ENCODE measurements at places on chromosomes 2 and 18. TPM values are rescaled to one million over a fixed set of nuclear protein-coding genes. Genes with fewer than 3 reads are reported as not detected.

The CASP10 gene
- 8.2 TPM for total RNA-seq

The SIX2 gene
- not detected for total RNA-seq

The ALPG gene
- not detected for total RNA-seq

The DYNAP gene
- total RNA-seq, result not detected

The KCNG2 gene
- not detected for total RNA-seq

DNA sequence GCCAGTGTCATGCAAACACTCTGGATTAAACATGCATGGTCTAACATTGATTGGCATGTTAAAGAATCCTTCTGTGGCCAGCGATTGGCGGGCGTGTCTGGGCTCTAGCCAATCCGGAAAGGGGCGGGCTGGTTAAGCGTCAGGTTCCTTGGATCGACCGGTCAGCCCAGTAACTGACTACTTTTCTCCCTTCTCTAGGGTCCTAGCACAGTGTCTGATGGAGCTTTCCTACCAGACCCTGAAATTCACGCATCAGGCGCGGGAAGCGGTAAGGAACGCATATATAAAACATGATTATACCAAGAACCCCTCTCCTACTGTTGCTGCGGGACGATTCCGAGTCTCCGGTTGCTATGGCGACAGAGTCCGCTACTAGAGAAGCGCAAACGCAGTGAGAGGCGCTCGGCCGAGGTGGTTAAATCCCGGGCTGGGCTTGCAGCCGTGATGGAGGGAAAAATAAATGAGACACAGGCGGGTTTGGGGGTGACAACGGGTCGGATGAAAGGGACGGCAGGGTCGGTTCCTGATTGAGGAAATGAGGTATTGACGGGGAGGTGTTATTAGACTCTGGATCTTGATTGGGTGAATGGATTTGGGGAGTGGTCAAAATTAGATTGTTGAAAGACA, 29.4 kb downstream of the KATNAL2 start:
- peak; percentile 72 for DNase-seq
- no peaks in the 10 kb centered on the region for H3K36me3 ChIP-seq

- no peak overlapping the region for H3K4me3 ChIP-seq
- H3K4me1 ChIP-seq, result peaks cover 6% of the 10 kb centered on the region
- H3K36me3 ChIP-seq, result no peaks in the 10 kb centered on the region
- no peaks in the 10 kb centered on the region for H3K27me3 ChIP-seq
- H3K27ac ChIP-seq, result no peak overlapping the region
Observed at GRCh38 chr2:224613543-224614286, 28.6 kb upstream of the CUL3 start.

DNA sequence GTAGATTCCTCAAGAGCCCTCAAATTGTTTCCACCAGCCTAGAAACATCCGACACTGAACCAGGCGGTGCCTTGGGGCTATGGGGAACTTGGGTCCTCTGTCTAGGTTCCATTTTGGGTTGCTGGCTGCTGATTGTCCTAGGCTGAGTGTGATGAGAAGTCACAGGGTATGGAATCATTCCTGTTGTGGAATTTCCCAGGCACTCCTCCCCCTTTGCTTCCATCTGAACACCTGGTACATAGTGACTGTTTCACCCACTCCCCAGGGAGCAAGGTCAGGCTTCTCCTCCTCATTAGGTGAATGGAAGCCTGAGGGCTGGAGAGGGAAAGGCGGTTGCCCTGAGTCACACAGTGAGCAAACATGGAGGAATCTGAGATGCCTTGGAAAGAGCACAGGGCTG, 4.5 kb downstream of the KIF3C start:
- H3K4me1 ChIP-seq, result no peaks in the 10 kb centered on the region
- no peak for DNase-seq
- no peaks in the 10 kb centered on the region for H3K36me3 ChIP-seq
- H3K27me3 ChIP-seq, result no peaks in the 10 kb centered on the region

DNA sequence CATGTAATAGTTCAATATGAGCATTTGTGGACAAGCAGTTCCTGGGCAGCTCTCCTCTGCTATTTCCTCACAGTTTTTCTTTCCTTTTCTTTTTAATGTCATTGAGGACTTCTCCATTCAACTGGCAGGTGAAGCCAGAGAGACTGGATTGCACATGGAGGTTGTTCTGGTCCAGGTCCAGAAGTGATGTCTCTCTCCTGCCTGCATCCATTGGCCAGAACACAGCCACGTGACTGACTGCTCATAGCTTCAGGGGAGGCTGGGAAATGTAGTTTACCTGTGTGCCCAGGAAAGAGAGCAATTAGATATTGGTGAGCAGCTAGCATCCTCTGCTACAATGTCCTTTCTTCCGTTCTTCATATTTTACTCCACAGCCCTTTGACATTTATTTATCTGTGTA, 20.2 kb upstream of the ADAM23 start:
- H3K27ac ChIP-seq, result no peak overlapping the region
- no peaks in the 10 kb centered on the region for H3K4me1 ChIP-seq
- no peak overlapping the region for H3K4me3 ChIP-seq
- H3K27me3 ChIP-seq, result no peaks in the 10 kb centered on the region
- H3K36me3 ChIP-seq, result no peaks in the 10 kb centered on the region

DNA sequence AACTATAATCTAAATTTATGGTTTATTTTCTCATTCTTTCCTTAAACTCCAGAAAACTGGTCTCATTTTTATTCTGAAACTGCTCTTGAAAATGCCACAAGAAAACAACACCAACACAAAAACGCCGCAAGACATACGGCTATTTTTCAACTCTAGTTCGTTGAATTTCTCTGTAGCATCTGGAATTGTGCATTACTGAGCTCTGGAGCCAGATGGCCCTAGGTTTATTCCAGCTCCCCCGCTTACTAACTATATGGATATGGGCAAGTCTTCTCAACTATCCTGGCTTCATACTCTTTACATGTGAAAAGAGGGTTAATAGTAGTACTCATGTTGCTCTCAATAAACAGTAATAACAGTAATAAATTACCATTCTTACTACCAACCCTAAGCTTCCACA, 19.9 kb downstream of the FAM98A start:
- H3K27ac ChIP-seq, result no peak overlapping the region
- DNase-seq, result no peak
- no peak overlapping the region for H3K4me3 ChIP-seq
- no peaks in the 10 kb centered on the region for H3K36me3 ChIP-seq

GRCh38 chr18:70422391-70422965, 133.6 kb downstream of the SOCS6 start:
- DNase-seq, result no peak
- H3K27ac ChIP-seq, result peak overlapping the region; percentile 43
- no peaks in the 10 kb centered on the region for H3K36me3 ChIP-seq
- no peaks in the 10 kb centered on the region for H3K27me3 ChIP-seq
- no peak overlapping the region for H3K4me3 ChIP-seq

DNA sequence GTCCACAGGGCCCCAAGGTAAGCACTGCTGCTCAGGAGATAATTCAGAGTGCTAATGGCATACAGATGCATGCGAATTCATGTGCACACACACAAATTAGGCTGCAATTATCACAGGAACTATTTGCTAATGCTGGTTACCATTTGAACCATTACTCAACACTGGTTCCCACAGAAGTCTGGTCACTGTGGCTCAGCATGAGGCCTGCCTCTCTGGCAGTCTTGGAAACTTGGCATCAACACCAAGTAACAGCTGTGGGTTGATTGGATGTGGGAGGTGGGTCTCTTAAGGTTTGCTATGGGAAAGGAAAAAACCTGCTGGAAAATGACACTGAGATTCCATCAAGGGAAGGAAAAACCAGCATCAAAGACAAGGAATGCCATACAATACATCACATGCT, 105.0 kb downstream of the CELF4 start:
- no peaks in the 10 kb centered on the region for H3K4me1 ChIP-seq
- no peaks in the 10 kb centered on the region for H3K36me3 ChIP-seq
- no peak for DNase-seq

DNA sequence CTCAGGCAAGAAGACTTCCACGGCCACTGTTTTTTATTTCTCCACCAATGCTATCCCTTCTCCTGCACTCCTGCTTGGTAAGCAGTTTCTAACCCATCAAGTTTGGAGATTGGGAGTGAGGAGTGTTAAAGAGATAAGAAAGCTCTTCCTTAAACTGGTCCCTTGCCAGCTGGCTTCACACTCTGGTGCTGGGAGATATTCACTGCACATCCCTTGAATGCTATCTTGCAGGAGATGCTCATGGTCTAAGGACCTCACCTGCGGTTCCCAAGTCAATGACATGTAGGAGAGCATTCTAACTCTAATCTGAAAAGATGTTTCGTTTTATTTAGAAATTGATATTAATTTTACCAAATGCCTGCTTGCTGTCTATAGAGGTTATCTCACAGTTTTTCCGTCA, 28.2 kb upstream of the CYRIA start:
- no peak overlapping the region for H3K4me3 ChIP-seq
- H3K36me3 ChIP-seq, result no peaks in the 10 kb centered on the region
- no peak for DNase-seq
- H3K4me1 ChIP-seq, result no peaks in the 10 kb centered on the region
- no peak overlapping the region for H3K27ac ChIP-seq
- H3K27me3 ChIP-seq, result no peaks in the 10 kb centered on the region

- peak overlapping the region; percentile 98 for H3K27ac ChIP-seq
- H3K4me3 ChIP-seq, result peak overlapping the region; percentile 73
- DNase-seq, result peak; percentile 88
- H3K27me3 ChIP-seq, result no peaks in the 10 kb centered on the region
Observed at GRCh38 chr18:44679056-44679913, 1.4 kb upstream of the SETBP1 start.

- no peaks in the 10 kb centered on the region for H3K4me1 ChIP-seq
- no peaks in the 10 kb centered on the region for H3K36me3 ChIP-seq
- no peaks in the 10 kb centered on the region for H3K27me3 ChIP-seq
- H3K4me3 ChIP-seq, result no peak overlapping the region
- DNase-seq, result no peak
- no peak overlapping the region for H3K27ac ChIP-seq
Observed at GRCh38 chr2:155308367-155309009, 610.0 kb downstream of the KCNJ3 start.

DNA sequence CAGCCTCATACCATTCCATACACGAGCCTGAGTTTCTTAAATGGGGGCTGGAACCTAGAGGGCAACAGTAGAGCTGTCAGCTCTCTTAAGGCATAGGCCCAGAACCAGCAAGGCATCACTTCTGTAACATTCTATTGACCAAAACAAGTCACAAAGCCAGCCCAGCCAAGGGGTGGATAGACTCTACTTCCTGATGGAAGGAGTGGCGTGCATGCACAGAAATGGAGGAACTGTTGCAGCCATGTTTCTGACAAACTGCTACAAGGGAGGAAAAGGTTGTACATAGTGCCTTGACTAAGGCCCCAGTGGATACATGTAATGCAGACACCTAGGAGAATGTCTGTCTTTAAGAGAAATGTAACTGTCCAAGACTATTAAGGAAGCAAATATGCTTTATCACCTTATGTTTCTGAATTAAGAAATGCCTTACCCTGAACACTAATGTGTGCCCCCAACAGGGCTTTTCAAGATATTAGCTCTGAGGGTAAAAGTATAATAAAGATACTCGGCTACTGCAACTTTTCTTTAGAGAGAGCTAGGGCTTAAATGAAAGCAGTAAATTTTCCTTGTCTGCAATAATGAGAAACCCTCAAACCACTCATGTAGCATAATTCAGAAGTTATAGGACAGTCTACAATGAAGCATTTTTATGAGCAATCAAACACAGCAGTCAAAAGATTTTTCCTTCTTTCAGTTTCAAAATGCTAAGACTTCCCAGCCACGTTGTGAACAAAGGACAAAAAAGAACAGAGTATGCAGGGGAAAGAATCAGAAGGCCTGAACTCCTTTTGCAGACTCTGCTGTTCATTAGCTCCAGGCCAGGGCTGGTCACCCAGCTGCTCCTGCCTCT, 35.1 kb upstream of the CDC42EP3 start:
- no peaks in the 10 kb centered on the region for H3K4me1 ChIP-seq
- H3K27me3 ChIP-seq, result no peaks in the 10 kb centered on the region
- no peaks in the 10 kb centered on the region for H3K36me3 ChIP-seq
- no peak for DNase-seq

DNA sequence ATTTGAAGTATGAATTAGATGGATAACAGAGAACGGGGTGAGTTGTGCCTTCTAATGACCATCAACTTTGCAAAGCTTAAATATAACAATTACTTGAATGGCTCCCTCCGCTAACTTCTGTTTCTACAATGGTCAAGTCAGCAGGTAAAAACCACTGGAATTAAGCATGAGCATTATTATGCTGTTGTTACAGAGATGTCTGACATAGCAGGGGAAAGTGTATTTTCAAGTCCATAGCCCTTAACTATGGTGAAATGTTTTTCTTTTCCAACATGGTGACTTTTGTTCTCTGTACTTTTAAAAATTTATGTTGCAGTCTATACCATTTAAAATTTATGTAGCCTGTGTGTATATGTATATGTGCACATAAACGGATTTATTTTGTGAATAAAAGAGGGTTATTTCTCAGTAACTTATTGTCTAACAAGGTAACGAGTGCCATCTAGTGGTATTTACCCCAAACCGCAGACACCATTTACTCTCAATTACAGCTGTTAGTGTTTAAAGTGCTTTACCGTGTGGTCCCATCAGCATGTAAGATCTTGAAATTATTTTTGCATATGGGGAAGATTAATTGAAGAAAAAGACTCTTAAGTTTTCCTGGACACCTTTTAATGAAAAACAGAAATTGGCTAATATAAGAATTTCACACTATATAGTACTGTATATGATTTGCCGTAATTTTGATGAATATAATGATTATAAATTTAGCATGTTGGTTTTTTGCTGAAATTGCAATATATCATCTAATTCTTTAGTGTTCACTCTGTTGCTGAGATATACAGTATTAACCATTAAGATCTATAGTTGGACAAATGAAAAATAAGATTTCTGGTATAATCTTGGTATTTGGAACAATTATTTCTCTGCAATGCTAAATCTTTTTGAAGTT, 78.2 kb downstream of the UBE2E3 start:
- H3K27me3 ChIP-seq, result no peaks in the 10 kb centered on the region
- DNase-seq, result no peak
- no peak overlapping the region for H3K27ac ChIP-seq
- H3K4me1 ChIP-seq, result no peaks in the 10 kb centered on the region

GRCh38 chr2:190404487-190404886, 3.7 kb upstream of the MFSD6 start:
- H3K4me3 ChIP-seq, result no peak overlapping the region
- H3K27me3 ChIP-seq, result no peaks in the 10 kb centered on the region
- no peak overlapping the region for H3K27ac ChIP-seq
- H3K4me1 ChIP-seq, result no peaks in the 10 kb centered on the region

- H3K36me3 ChIP-seq, result no peaks in the 10 kb centered on the region
- DNase-seq, result peak; percentile 52
- H3K4me3 ChIP-seq, result no peak overlapping the region
- H3K27me3 ChIP-seq, result no peaks in the 10 kb centered on the region
- H3K4me1 ChIP-seq, result no peaks in the 10 kb centered on the region
- H3K27ac ChIP-seq, result no peak overlapping the region
Observed at GRCh38 chr2:240840435-240841060, 20.5 kb upstream of the KIF1A start.

DNA sequence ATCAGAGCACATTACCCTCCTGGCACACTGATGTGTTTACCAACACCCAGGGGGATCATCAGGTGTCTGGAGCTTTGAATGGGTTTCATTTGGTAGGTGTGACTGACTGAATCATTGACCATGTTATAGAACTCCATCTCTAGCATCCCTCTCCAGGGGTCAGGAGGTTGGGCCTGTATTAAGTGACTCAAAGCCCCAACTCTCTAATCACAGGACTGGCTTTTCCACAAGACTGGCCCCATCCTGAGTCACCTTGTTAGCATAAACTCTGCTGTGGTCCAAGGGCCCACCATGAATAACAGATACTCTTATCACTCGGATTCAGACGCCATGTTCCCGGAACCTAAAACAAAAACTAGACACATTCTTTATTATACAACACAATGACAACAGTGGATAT, 125.9 kb upstream of the NDUFV2 start:
- no peaks in the 10 kb centered on the region for H3K27me3 ChIP-seq
- H3K27ac ChIP-seq, result no peak overlapping the region
- DNase-seq, result no peak
- no peaks in the 10 kb centered on the region for H3K36me3 ChIP-seq

Measured in right lobe of liver (tissue), 6 donors.